ENCODE measurements at places on chromosomes 12 and 14.
A peak's percentile ranks its signal among the peaks of the same experiment; 100 is the strongest.

DNA sequence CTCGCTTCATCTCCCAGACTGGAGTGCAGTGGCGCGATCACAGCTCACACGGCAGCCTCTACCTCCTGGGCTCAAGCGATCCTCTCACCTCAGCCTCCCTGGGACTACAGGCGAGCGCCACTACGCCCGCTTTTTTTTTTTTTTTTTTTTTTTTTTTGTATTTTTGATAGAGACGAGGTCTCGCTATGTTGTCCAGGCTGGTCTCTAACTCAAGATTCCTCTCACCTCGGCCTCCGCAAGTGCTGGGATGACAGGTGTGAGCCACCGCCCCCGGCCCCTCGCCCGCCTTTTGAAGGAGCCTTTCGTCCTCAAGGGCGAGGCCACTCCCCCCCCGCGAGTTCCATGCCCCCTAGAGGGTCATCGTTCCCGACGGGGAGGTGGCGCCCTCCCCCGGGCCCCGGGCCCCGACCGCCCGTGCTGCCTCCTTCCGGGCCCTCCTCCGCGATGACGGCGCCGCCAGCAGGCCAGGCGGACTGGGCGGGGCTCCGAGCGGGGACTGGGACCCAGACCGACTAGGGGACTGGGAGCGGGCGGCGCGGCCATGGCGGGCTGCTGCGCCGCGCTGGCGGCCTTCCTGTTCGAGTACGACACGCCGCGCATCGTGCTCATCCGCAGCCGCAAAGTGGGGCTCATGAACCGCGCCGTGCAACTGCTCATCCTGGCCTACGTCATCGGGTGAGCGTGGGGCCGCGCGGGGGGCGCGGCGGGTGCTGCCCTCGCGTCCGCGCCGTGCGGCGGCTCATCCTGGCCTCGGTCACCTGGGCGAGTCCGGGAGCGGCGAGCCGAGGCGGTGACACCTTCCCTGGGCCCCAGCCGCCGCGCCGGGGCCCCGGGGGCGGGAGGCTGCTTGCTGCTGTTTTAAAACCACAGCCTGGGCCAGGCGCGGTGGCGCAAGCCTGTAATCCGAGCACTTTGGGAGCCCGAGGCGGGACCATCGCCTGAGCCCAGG lies at the start of gene P2RX4:
Gene P2RX4 (plus strand): TSS at position 506 of the 949 bp plus-strand sequence. CDS start 36 bp downstream, at position 542.
- peak; percentile 55 for DNase-seq

GRCh38 chr14:74697543-74697942 lies 15.3 kb downstream of the AREL1 start:
- no peak for DNase-seq

DNA sequence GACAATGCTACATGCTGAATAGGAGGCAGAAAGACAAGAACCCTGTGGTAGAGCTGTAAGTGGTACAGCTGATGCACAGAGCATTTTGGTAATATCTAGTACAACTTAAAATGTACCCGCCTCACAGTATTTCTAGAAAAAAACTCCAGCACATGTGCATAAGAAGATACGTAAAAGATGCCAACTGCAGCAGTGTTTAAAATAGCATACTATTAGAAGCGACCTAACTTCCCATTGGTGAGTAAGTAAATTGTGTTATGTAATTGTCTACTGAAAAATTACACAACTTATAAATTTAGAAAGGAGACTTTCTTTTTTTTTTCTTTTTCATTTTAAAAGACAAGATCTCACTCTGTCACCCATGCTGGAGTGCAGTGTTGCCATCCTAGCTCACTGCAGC lies 114.3 kb upstream of the CAND1 start:
- no peak for DNase-seq

GRCh38 chr12:124819080-124819479 lies 44.6 kb downstream of the SCARB1 start:
- no peak for DNase-seq

DNA sequence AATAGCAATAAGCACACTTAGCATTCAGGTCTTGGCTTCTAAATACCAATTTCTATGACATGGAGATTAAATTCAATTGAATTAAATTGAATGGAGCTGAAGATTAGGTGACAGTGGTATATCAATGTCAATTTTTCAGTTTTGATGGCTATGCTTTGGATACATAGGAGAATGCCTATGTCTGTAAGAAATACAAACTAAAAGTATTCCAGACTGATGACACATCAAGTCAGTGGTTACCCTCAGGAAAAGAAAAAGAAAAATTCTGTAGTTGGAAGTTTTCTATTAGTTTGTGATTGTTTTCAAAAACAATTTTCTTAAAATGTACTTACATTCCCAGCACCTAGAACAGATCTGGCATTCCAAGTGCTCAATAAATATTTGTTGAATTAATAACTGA lies 4.9 kb upstream of the DCAF4 start:
- DNase-seq: no peak

DNA sequence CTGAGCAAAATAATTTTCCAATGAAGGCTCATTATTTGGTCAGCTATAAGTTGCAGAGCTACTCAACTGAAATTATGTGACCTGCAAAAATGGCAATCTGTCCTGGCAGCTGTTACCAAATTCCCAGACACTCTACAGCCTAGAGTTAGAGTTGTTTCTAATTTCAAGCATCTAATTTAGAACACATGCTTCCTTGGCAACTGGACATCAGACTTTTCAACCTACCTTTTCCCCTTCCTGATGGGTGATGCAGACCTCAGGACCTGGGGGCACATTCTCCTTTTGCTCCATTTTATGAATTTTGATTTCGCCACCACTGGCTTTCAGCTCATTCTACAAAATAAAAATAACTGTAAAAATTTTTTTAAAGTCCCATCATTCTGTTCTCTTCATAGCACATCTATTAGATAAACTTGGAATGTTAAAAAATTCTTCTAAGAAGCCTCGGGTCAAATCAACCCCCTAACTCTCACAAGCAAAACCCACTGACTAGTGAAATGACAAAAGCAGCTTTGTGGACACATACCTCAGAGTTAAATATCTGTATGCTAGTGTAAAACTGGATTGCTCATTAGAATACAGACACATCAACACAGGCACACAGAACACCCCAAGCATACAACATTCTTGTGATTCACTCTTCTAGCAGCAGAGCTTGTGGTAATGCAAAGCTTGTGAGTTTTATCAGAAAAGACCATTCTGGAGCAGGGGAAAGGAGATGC lies 33.5 kb upstream of the CERS5 start:
- DNase-seq: peak; percentile 54

DNA sequence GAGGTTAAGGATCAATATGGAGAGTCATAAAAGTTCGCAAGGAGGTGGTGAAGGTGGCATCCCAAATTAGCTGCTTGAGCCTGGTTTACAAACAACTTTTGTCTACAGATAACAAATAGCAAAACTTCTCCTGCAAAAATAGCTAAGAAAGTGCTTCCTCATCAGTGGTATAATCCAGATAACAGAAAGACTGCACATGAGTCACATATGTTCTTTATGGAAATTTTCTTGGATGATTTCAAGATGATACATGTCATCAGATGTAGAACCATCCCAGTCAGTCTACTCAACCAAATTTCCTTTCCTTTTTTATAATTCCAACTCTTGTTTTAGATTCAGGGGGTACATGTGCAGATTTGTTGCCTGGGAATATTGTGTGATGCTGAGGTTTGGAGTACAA lies 133.0 kb downstream of the BTG1 start:
- DNase-seq: no peak

DNA sequence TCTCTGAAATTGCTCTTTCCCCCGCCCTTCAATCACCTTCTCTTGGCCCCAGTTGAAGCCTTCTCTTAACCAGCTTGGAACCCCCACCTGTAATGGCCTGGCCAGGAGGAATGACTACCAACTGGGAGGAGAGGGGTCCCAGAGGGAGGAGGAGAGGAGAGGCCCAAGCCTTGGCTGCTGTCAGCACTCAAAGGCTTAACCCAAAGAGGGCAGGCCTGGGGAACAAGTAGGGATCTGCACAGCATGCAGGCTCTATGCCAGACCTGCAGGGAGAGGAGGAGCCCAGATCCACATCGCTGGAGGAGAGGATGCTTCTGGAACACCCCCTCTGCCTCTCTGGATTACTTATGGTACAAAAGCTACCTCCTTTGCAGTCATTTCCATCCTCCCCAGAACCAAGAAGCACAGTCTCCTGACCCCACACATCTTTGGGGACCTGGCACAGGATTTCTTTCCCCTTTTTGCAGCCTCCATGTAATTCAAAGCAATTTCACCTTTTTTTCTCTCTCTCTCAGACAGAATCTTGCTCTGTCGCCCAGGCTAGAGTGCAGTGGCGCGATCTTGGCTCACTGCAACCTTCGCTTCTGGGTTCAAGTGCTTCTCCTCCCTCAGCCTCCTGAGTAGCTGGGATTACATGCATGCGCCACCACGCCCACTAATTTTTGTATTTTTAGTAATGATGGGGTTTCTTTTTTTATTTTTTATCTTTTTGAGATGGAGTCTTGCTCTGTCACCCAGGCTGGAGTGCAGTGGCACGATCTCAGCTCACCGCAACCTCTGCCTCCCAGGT lies 6.2 kb downstream of the RARG start:
- DNase-seq: no peak

DNA sequence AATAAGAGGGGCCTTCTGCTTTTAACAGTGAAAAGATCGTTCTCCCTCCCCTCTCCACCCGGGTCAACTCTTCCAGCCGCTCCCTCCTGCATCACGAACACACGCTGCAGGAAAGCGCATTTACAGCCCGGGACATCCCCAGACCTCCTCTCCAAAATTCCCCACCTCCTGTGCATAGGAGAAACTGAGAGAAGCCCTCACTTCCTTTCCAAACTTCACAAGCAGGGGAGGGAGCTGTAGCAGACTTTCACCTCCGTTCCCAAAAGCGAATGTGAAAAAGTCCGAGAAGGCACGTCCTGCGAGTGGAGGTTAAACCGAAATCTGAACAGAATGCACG lies 513 bp downstream of the BCAT1 start:
- peak; percentile 34 for DNase-seq

- DNase-seq: no peak
Measured at GRCh38 chr12:132602572-132603239, 7.7 kb downstream of the LRCOL1 start.

GRCh38 chr14:88986146-88986841 lies 161.8 kb downstream of the TTC8 start:
- peak; percentile 24 for DNase-seq

- DNase-seq: no peak
Measured at GRCh38 chr14:33254861-33255395, 316.2 kb downstream of the NPAS3 start.

- peak; percentile 14 for DNase-seq
Measured at GRCh38 chr12:6471989-6472360, 1.5 kb upstream of the VAMP1 start.

DNA sequence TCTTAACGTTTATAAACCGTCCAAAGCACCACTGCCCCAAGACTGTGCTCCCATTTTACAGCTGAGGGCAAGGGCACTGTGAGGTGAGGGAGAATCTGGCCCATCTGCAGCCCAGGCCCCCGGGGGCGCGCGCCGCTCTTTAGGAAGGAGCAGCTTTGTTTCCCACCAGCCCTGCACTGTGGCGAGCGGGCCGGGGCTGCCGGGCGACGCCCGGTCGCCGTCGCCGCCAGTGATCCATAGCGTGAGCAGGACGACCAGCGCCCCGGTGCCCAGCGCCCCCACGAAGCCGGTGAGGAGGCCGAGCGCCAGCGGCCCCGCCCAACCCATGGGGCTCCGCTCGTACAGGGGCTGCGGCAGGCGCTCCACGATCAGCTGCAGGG lies 34.6 kb downstream of the FIGNL2 start:
- no peak for DNase-seq

- no peak for DNase-seq
Measured at GRCh38 chr14:45254771-45255170, 1.8 kb upstream of the MIS18BP1 start.

GRCh38 chr14:89992273-89992672 lies 36.5 kb downstream of the TDP1 start:
- no peak for DNase-seq

- DNase-seq: no peak
Measured at GRCh38 chr12:45532113-45532512, 197.4 kb upstream of the ARID2 start.

DNA sequence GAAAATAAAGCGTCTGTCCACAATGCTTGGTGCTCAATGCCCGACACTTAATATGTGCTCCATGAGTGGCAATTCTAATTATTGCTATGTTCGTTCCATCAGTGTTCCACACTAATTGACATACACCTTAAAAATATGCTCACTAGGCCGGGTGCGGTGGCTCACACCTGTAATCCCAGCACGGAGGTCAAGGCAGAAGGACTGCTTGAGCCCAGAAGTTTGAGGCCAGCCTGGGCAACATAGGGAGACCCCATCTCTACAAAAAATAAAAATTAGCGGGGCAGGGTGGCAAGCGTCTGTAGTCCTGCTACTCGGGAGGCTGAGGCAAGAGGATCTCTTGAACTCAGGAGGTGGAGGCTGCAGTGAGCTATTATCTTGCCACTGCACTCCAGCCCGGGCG lies 635 bp upstream of the HECTD4 start:
- DNase-seq: no peak

- no peak for DNase-seq
Measured at GRCh38 chr12:80314741-80315140, 129.3 kb upstream of the PTPRQ start.

DNA sequence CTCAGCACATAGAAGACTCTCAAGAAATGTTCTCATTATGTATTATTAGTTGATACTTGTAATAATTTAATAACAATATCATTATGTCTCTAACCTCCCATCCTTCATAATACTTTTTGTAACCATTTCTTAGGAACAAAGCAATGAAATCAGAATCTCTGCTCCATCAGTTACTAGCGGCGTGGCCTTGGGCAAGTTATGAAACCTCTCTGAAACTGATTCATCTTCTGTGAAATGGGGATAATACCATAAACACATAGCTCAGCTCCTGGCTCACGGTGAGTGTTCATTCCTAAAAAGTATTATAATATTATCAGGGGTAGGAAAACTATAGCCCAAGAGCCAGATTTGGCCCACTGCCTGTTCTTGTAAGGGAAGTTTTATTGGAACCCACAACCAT lies 11.4 kb upstream of the CMKLR1 start:
- DNase-seq: no peak

DNA sequence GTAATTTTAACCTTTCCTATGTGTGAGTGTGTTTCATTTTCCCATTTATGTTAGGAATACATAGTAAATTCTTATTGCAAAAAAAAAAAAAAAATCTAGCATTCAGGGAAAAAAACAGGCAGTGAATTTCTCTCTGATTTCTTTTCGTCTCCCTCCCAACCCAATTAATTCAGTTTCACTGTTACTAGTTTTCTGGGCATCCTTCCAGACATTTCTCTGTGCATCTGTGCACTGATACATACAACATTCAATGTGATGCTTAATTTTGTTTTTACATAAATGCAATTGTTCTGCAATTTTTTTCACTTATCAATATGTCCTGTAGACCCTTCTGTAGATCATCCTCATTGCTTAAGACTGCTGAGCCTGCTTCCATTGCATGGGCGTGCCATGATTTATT lies 694.3 kb upstream of the TBX3 start:
- no peak for DNase-seq

GRCh38 chr12:26106347-26106746 lies 18.5 kb downstream of the BHLHE41 start:
- no peak for DNase-seq

DNA sequence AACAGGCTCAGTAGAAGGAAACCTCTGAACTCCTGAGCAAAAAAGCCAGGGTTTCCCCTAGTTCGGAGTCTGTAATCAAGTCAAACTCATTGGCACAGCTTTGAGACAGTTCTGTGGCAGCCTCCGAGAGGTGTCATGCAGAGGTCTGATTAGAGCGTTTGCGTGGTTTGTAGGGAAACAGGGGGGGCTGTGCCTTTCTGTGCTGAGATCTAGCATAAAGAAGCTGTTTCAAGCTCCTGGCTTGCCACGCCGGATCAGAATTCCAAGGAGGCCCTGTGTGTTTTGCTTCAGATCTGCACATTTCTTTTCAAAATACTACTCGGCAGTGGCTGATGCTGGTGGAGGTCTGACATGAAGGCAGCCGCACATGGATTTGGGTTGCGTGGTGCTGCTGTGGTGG lies 1.7 kb downstream of the CABP1 start:
- DNase-seq: no peak

- DNase-seq: no peak
Measured at GRCh38 chr12:16272222-16272621, 5.3 kb downstream of the SLC15A5 start.

Data from kidney glomerular epithelial cell (primary cell).